ENCODE measurements at places on chromosomes 1 and 21.

DNA sequence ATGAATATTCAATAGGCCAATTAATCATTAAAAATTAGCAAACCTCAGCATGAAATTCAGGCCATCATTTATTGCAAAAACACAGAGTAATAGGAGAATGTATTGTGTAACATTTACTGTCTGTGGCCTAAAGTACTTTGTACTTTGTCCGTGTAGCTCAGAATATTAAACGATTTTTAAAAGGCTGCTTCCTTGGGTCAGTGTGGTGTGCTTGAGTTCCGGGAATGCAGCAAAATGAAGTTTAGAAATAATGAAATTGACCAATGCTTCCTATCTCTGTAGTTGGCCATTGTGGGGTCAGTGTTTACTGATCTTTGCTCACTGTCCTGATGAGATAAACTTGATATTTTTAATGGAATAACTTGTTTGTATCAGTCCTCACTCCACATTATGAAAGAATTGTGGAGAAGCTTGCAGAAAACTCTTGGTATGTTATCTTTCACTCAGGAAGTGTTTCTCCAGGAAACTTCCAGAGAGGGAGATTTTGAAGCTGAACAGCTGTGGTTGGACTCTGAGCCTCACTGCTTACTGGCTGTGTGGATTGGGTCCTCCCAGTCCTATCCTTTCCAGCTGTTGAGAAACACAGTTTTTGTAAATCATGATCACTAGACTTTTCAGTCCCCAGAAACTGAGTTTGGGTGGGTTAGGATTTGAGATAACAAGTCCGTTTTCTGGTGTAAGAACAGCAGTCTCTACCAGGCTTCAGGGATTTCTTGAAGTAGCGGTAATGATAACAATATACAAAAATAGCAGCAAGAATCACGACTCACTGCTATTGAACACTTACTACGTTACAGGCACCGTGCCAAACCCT lies 19.2 kb upstream of the MTARC1 start:
- no peak for DNase-seq

GRCh38 chr1:221327954-221328353 lies 413.9 kb downstream of the DUSP10 start:
- DNase-seq: no peak

- no peak for DNase-seq
These were observed 164.3 kb downstream of the SETD4 start for GRCh38 chr21:35896060-35896459.

GRCh38 chr1:50452700-50453099 lies 29.5 kb upstream of the DMRTA2 start:
- no peak for DNase-seq

DNA sequence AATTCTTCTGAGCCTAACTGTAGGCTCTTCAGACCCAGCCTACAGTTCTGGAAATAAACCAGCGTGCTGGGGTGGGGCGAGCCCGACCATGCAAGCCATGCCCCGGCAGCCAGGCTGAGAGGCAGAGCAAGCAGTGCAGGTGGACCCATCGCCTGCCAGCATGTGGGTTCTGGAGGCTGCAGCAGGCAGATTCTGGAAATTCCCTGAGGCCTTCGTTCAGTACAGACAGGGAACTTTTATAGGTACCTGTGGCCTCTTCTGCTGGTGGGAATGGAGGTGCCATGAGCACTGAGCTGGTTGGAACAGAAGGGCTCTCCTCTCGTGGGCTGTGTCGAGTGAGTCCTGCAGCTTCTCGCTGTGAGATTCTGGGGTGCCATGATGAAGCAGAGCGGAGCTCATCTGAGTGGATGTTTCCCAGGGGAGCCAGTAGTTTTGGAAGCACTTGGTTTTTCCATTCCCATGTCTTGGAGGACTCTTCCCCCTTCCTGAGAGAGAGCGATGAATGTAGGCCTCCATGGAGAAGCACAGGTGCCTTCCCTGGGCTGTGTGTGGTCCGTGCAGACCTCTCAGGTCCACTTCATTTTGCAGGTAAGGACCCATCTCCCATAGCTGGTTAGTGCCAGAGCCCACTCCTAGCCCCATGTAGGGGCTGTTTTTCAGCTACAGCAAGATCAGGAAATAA lies 94.1 kb downstream of the PCBP3 start:
- no peak for DNase-seq

All from activated CD4-positive, alpha-beta T cell treated with anti-CD3 and anti-CD28 coated beads for 48 hours (primary cell).